ENCODE measurements at places on chromosomes 1 and 21.

GRCh38 chr1:76268341-76268740, 193.8 kb downstream of the ST6GALNAC3 start:
- DNase-seq: no peak

DNA sequence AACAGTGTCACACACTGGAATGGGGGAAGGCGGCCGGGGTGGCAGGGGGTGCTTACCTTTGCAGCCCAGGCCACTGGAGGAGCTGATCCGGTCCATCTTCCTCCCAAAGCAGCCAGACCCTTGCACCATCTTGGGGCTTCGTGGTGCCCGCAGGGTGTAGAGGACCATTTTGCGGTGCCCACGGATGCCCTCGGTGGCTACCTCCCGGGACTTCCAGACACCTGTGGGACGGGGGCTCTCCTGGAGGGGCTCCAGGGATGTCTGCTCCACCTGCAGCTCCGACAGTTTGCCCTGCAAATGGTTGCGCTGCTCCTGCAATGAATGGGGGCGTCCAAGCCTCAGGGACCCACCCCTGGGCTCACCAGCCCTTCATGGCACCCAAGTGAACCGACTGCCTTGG, 587 bp downstream of the NPPB start:
- no peak for DNase-seq

DNA sequence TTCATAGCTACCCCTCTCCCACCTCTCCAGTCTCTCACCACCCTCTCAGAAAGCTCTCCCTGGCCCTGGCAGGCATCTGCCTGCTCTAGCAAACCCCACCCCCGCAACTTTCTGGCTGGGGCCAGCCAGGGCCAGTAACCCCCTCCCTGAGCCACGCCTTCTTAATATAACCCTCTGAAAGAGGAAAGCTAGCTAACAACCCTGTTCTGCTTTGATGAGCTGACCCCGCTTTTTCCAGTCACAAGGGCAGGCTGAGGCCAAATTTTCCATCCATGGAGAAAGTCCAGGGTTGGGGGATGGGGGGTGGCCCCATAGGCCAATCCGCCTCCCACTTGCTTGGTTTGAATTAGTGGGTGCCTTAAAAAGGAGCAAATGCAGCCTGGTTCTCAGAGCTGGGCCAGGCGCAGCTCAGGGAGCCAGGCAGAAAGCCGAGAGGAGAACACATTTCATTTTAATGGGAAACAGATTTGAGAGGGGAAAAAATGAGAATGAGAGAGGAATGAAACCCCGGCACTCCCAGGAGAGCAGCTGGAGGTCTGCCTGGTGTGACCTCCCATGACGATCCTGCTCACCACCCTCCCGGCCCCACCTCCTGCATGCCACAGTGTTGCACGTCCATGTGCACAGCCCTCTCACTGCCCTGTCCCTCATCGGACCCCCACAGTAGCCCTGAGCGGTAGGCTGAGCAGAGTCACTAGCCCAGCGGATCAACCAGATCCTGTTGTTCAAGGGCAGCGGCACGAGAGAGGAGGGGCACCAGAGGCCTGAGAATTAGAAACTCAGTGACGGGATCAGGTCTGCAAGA, 62.3 kb downstream of the OPTC start:
- no peak for DNase-seq

GRCh38 chr1:219144658-219145315, 28.9 kb upstream of the LYPLAL1 start:
- no peak for DNase-seq

DNA sequence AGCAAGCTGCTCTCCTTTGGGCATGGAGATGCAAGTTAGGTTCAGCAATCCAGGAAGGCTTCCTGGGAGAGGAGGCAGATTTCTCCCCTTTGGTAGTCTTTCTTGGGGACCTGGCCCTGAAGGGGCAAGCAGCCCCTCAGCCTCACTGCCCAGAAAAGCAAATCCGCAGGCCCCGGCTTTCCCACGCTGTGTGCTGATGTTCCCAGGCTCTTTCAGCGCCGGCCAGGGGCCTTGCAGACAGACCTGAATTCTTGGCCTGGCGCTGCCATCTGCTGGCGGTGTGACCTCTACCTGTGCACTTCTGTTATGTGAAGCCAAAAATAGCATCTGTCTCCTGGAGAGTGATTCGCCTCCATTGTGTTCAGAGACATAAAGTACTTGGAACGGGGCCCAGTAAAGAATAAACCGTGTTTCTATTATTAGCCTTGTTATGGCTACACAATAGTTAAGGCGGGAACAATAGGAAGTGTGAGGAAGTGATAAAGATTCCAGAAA, 64.8 kb downstream of the ALPL start:
- DNase-seq: no peak

GRCh38 chr1:69913977-69914376, 291.4 kb downstream of the LRRC40 start:
- DNase-seq: no peak

DNA sequence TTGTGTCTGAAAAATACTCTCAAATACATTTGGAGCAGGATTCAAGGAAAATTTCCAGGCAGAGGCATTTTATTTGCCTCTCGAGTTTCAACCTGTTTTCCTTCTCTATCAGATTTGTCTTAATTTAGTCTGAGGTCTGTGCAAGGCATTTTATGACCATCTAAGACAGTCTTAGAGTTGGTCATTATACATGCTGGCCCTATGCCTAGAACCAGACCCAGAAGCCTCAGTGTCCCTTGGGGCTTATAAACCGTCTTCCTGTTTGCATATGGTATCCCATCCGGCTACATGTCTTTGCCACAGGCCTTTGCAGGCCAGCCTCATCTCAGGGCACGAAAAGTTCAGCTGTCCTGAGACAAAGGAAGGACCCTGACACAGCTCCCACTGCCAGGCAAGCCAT, 346.1 kb downstream of the SIPA1L2 start:
- no peak for DNase-seq

GRCh38 chr1:226447932-226448665, 40.2 kb upstream of the PARP1 start:
- no peak for DNase-seq

GRCh38 chr1:5615076-5615475, 377.1 kb downstream of the NPHP4 start:
- DNase-seq: no peak

DNA sequence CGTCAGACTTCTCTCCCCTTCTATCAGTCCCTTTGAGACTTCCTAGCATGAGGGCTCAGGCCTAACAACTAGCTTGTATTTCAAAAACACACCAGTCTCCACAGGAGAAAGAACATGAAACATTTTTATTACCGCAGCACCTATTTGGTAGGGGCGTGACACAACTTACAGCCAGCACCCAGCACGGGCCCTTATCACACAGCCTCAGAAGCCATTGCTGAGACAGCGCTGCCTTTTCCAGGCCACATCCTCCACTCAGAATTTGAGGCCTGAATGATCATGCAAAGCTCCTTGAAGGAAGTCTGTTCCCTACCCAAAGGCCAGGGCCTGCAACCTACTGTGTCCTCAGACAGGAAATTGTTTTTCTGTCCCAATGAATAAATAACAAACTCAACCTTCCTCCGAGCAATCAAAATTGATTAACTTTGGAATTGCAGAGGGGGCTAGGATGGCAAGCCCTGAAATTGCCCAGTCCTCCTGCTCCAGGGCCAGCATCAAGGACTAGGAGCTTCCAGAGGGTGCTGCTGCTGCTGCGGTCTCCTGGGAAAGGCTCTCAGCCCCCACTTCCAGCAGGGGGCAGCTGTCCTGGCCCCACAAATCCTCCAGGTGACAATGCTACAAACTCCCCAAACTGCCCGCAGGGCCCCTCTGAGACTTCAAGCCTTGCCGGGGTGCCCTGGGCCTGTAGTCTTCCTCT, 94.3 kb upstream of the GALNT2 start:
- DNase-seq: no peak

DNA sequence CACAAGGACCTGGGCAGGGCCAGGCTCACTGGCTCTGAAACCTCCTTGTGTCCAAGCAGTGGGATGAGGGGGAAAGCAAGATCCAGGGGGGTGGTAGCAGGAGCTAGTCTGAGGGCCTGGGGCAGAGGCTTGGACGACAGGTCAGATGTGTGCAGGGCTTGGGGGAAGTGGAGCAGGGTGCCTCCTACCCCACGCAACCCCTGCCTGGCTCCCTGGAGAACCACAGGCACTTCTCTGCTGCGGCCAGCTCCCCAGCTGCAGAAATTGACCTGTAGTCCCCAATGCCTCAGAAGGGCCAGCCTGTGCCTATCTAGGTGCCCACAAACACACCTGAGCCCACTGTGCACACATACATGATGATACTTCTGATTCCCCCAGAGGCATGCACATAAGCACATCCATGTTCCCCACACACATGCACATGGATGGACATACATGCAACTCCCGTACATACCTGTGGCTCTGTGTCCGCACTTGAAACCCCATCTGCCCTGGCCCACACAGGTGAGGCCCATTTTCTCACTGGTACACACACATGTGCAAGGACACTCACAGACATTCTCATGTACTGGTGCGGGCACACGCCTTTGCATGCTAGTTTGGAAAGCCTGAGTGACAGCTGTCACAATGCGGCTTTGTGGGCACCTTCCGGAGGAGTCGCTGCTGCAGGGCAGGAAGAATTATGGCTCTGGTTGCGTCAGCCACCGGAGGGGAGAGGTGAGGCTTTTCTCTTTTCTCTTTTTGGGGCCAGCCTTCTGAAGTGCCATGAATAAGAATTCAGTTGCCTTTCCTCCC, 247.2 kb upstream of the CSF3R start:
- DNase-seq: no peak

DNA sequence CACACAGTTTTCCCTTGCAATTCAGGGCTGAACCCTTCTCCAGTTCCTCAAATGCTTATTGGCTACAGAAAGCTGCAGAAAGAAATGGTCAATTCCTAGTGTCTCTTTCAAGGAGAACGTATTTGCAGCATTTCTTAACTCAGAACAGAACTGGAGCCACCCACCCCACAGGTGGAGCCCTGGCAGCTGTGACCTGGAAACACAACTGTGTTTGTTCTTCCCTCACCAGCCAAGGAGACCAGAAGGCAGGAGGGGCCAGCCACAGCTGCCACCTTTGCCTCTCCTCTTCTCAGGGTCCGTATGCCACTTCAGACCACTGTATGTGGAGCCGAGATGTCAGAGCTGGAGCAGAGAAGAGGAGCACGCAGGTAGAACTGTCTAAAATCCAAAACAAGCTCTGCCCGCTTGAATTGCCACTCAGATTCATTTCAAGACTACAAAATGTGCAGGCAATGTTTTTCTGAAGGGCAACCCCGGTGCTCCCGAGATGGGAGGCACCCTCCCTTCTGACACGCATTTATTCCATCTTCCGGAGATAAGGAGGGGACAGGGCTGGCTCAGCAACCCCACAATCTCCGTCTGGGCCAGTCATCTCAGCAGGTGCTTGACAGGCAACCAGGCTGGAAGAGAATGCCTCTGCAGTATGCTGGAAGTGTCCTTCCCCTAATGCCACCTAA, 16.7 kb downstream of the CD247 start:
- DNase-seq: no peak

GRCh38 chr1:7515904-7516303, 255.2 kb upstream of the VAMP3 start:
- no peak for DNase-seq

DNA sequence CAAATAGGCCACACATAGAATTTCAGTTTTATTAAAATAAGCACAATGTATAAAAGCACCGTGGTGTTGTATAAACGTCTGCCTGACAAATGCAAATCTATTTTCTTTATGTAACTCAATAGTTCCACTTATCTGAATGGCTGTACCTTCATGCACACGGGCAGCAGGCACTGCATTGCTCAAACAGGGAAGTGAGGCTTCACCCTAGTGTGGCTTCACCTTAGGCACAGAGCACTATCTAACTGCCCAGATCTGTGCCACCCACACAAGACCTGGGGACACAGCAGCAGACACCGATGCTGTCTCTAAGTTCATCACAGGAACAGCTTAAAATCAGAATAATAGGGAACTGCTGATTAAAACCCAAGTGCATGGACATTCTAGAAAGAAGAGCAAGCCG, 6.0 kb upstream of the KNCN start:
- no peak for DNase-seq

DNA sequence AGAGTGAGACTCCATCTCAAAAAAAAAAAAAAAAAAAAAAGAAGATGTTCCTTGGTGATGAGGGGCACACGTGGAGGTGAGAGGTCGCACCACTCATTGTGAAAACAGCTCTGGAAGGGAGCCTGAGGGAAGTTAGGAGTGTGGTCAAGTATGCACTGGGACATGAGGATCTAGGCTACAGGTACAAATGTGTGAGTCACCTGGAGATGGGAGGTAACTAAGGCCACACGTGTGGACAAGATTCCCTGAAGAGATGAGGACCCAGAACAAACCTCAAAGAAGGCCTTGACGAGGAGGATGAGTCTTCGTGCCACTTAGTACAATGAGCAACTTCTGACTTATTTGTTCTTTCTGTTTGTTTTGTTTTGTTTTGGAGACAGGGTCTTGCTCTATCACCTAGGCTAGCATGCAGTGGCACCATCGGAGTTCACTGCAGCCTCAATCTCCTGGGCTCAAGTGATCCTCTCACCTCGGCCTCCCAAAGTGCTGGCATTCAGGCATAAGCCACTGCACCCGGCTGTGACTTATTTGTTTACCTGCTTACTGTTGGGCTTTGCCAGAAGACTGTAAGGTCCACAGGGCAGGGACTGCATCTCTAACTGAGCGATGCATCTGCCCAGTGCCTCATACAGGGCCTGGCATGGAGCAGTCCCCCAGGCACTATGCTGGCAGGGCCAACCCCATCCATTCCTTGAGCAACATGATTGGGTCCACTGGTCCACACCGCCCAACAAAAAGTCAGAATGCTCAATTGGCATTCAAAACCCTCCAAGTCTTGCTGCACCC, 6.4 kb downstream of the ASAP3 start:
- no peak for DNase-seq

DNA sequence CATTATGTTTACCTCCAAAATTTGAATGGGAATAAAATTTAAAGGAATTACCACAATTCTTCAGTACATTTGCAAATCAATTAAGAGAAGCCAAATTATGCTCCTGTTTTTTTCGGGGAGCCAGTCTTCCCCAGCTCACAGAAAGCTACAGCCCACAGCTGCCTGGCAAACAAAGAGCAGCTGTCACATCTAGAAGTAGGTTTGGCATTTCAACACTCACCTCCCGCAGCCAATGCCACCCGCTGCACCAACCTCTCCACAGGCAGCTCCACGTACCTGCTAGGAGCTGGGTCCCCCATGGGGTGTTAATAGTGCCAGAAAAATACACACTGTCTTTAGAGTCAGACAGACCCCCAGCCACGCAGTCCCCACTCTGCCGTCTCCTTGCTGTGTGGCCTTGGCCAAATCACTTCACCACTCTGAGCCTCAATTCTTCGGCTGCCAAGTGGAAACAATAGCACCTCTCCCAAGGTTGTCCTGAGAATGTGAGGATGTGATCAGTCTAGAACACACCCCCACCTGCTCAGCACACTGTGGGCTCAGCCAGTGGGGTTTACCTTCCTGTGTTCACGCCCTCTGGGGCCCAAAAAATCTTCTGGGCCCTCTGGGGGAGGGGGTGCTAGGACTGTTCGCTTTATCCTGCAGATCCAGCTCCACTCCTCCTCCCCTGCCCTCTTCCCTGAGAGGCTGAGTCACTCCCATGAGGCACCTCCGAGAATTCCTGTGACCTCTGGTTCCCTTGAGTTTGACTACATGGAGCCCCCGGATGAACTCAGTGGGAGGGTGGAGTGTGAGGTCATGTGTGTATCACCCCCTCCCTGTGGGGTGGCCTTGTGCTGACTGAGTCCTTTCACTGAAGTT, 204.3 kb upstream of the GRIK3 start:
- no peak for DNase-seq

- no peak for DNase-seq
Measured at GRCh38 chr21:44471341-44471740, 16.0 kb downstream of the LRRC3 start.

GRCh38 chr1:245060684-245061374, 94.0 kb upstream of the KIF26B start:
- no peak for DNase-seq

All from CD4-positive, alpha-beta T cell treated with Interleukin-4 for 4 hours (primary cell).